ENCODE measurements at places on chromosomes 2 and 18. TPM values are rescaled to one million over a fixed set of nuclear protein-coding genes. Genes with fewer than 3 reads are reported as not detected.

- H3K4me1 ChIP-seq, result peaks cover 4% of the 10 kb centered on the region
- H3K27me3 ChIP-seq, result no peaks in the 10 kb centered on the region
- no peak for DNase-seq
- no peaks in the 10 kb centered on the region for H3K36me3 ChIP-seq
- no peak overlapping the region for H3K27ac ChIP-seq
Observed at GRCh38 chr2:8441986-8442385, 239.9 kb upstream of the ID2 start.

SOX11 gene
- not detected for total RNA-seq

COBLL1 gene
- total RNA-seq, result 114 TPM

RNF152 gene
- 115 TPM for total RNA-seq

VRK2 gene
- total RNA-seq, result 10.5 TPM

DNA sequence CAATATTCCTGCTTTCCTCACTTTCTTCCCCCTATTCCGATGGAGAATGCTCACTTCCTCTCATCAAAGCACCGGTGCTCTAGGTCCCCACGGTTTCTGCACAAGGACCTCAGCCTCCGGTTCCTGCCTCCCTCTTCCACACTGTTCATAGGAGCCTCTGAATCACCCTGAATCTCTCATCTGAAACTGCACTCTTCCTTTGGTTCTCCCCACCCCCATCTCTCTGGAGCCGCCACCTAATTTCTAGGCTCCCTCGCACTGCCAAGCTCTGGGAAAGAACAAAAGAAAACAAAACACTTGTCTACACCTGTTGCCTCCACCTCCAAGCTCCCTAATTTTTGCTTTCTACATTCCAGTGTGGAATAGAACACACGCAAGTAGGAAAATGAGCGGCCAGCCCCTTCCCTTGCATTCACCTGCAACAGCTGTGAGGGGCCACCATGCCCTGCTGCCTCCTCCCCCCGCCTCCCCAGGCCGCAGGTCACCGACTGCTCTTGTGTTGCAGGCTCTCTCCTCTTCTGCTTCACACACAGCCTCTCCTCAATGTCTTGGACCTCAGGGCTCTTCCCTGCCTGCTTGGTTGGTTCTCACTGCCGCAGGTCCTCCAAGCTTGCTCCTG, 9.6 kb downstream of the FBXO15 start:
- no peak overlapping the region for H3K27ac ChIP-seq
- no peaks in the 10 kb centered on the region for H3K36me3 ChIP-seq
- DNase-seq, result no peak
- no peak overlapping the region for H3K4me3 ChIP-seq
- H3K27me3 ChIP-seq, result no peaks in the 10 kb centered on the region

CCDC85A gene
- total RNA-seq, result 0.05 TPM

DNA sequence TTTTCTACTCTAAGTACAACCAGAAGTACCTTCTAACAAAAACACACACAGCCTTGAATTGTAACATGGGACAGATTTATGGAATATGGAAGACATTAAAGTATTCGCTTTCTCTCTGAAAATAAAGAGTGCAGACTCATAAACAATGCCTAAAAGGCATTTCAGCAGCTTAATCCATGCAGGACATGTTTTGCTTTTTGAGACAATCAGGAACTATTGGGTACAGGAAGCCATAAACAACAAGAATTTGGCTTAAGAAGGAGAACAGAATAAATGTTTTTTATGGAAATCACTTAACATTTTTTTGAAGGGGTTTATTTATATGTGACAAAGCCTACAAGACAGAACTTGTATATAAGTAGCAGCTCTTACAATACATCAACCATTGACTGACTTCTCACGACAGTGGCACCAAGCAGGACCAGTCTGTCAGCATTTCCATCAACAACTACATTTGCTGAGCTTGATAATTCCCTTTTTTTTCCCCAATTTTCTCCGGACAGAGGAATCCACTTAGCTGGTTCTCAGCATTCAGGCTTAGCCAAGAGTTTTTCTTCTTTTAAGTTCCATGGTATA, 140.1 kb downstream of the EXOC6B start:
- H3K36me3 ChIP-seq, result no peaks in the 10 kb centered on the region
- no peak overlapping the region for H3K4me3 ChIP-seq
- no peak overlapping the region for H3K27ac ChIP-seq
- H3K27me3 ChIP-seq, result no peaks in the 10 kb centered on the region
- no peaks in the 10 kb centered on the region for H3K4me1 ChIP-seq
- DNase-seq, result no peak

GRCh38 chr2:47250586-47251403, 95.7 kb upstream of the STPG4 start:
- no peaks in the 10 kb centered on the region for H3K4me1 ChIP-seq
- H3K27ac ChIP-seq, result no peak overlapping the region
- no peak for DNase-seq
- H3K36me3 ChIP-seq, result no peaks in the 10 kb centered on the region

DNA sequence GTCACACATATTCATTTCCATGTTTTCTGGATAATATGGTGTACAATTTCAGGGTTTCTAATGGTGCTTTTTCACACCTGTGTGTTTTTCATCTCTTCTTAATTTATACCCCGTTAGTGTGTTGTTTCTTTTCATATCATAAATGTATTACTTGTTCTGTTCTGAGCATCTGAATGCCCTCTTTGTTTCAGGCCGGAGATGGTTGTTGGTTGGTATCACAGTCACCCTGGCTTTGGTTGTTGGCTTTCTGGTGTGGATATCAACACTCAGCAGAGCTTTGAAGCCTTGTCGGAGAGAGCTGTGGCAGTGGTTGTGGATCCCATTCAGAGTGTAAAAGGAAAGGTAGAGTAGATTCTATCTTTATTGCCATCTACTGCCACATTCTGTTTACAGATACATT, 45.1 kb upstream of the TBR1 start:
- no peak overlapping the region for H3K4me3 ChIP-seq
- no peak overlapping the region for H3K27ac ChIP-seq
- H3K27me3 ChIP-seq, result no peaks in the 10 kb centered on the region

SERPINB3 gene
- not detected for total RNA-seq

DNA sequence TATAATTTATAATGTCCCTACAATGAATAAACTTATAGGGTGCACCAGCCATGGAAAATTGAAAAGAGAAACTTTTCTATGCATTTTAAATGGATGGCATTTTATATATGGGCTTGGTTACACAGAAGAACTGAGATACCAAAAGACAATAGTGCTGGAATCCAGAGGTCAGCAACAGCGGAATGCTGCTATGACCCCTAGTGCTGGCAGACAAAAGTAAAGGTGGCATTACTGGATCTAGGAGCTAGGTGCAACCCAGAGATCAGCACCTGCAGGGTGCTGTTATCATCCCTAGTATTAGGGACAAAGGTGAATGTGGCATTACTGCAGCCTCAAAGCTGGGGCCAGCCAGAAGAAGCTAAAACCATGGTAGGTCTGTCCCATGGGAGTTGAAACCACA, 392.7 kb upstream of the ST6GAL2 start:
- no peaks in the 10 kb centered on the region for H3K36me3 ChIP-seq
- no peak overlapping the region for H3K4me3 ChIP-seq
- H3K27me3 ChIP-seq, result peaks cover 2% of the 10 kb centered on the region
- no peak for DNase-seq
- no peak overlapping the region for H3K27ac ChIP-seq

DNA sequence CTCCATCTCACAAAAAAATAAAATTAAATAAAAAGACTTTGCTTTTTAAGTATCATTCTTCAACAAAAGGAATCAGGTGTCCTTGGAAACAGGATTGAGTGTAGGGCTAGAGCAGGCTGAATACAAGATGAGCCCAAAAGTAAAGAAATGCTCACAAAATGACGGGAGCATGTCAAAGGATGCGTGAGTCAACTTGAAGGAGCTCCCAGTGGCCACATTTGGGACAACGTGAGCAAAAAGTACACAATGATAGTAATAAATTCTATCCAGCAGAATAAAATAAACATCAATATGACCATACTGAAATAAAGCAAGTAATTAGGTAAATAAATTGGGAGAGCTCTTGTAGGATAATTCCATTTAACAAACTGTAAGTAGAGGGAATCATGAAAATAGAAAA, 220.7 kb downstream of the PHLPP1 start:
- no peaks in the 10 kb centered on the region for H3K36me3 ChIP-seq
- DNase-seq, result no peak
- H3K27ac ChIP-seq, result no peak overlapping the region
- H3K4me1 ChIP-seq, result no peaks in the 10 kb centered on the region
- H3K4me3 ChIP-seq, result no peak overlapping the region

DNA sequence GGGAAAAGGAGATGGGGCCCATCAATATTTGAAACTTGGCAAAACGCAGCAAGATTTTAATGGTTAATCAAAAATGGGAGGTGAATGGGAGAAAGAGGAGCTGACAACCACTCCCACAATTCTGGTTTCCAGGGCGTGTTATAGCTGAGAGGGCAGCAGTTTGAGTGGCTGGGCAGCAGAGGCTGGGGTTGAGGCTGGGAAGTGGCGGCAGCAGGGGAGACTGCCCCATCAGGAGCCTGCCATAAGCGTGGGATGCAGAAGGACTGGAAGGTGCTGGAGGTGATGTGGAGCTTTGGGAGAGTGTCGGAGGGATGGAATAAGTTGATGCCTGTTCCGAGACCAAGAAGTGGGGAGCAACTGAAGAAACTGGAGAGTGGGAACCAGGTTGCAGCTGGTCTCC, 48.9 kb upstream of the SH3RF3 start:
- H3K4me3 ChIP-seq, result no peak overlapping the region
- no peaks in the 10 kb centered on the region for H3K36me3 ChIP-seq
- H3K27me3 ChIP-seq, result no peaks in the 10 kb centered on the region
- no peaks in the 10 kb centered on the region for H3K4me1 ChIP-seq
- DNase-seq, result no peak

DNA sequence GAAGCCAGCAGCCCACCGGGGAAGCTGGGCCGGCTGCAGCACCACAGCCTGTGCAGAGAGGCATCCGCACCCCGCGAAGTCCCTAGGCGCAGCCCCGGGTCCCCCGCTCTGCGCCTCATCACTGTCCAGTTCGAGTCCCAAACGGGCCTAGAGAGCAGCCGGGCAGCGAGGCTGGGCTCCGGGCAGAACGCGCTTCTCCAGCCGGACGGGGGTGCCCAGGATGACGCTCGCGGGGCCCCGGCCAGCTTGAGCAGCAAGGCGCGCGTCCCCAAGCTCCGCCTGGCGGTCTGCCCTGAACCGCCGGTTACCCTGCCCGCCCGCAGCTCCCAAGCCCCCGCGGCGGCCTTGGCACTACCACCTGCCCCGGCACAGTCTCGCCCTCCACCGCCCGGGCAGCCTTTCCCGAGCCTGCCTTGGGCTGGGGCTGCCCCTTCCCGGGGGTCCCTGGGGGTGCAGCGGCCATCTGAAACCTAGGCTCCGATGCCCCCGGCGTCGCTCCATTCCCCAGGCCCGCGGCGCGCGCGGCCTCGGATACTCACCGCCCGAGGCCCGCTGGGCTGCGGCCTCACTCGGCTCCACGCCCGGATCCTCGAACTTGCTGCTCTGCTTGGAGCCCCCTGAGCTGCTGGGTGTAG, 591 bp downstream of the SLC16A14 start:
- peak overlapping the region; percentile 71 for H3K27ac ChIP-seq
- H3K4me3 ChIP-seq, result peak overlapping the region; percentile 78
- H3K4me1 ChIP-seq, result peaks cover 45% of the 10 kb centered on the region

NGEF gene
- 10.6 TPM for total RNA-seq

GRCh38 chr2:18065249-18065648, 186.8 kb downstream of the KCNS3 start:
- no peaks in the 10 kb centered on the region for H3K36me3 ChIP-seq
- H3K4me3 ChIP-seq, result no peak overlapping the region
- H3K27ac ChIP-seq, result no peak overlapping the region
- no peak for DNase-seq

DNA sequence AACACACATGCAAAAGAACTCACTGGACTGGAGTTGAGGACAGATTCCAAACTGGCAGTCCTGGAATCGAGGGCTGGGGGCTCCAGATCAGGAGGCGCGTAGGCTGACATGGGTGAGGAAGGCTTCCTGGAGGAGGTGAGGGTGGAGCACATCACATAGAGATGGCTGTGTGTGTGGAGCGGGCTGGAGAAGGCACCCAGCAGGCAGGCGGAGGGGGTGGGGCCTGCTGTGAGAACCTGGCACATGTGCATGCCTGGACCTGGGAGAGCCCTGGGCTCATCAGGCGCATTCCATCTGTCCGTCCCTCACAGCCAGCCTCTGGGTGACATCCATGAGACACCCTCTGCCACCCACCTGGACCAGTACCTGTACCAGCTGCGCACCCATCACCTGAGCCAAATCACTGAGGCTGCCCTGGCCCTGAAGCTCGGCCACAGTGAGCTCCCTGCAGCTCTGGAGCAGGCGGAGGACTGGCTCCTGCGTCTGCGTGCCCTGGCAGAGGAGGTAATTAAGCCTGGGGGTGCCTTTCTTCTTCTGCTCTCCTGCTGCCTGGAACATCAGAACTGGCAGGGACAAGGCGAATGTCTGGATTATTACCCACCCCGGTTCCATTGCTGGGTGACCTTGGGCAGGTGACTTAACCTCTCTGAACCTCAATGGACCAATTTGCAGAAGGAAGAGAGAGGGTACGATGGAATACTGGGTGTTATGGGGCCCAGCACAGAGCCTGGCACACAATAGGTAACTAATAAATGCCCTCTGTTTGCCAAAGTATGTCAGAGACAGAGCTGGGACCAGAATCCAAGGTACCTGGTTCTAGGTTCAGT, 108.3 kb downstream of the DYSF start:
- H3K27ac ChIP-seq, result no peak overlapping the region
- no peaks in the 10 kb centered on the region for H3K27me3 ChIP-seq
- H3K4me1 ChIP-seq, result no peaks in the 10 kb centered on the region
- DNase-seq, result no peak
- peaks cover 9% of the 10 kb centered on the region for H3K36me3 ChIP-seq
- H3K4me3 ChIP-seq, result no peak overlapping the region

DNA sequence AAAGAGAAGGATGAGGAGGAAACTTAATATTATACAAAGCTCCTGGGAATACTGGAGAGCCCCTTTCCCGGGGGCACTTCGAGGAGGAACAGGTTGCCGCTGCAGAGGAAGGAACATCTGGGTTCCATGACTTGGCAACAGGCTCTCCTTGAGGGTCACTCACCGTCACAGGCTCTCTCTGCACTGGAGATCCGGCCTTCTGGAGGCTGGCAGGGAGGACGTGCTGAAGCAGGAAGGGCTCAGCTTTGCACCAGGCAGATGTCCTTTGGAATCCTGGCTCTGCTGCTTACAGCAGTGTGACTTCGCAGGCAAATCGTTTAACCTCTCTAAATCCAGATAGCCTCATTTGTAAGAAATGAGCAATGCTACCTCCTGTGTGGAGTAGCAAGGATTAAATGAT, 2.9 kb upstream of the DPYSL5 start:
- H3K4me1 ChIP-seq, result peaks cover 19% of the 10 kb centered on the region
- no peak overlapping the region for H3K27ac ChIP-seq
- peaks cover 25% of the 10 kb centered on the region for H3K27me3 ChIP-seq
- DNase-seq, result no peak
- no peaks in the 10 kb centered on the region for H3K36me3 ChIP-seq

DNA sequence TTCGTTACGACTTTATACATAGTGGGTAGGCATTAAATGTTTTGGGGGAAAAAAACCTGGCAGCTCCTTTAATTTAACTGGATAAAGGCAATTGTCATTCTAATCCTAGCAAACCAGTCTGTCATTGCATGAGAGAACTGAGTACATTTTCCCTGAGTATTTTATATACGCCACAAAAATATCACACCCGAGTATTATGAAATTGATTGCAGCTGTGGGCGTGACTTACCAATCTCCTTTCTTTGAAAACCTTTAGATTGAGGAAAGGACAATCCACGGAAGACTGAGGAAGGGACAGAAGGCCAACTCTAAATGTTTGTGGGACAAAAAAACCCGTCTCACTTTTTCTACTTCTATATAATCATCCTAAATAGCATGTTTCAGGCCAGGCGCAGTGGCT, 9.0 kb downstream of the TM4SF20 start:
- DNase-seq, result no peak
- no peaks in the 10 kb centered on the region for H3K27me3 ChIP-seq
- H3K4me3 ChIP-seq, result no peak overlapping the region
- no peaks in the 10 kb centered on the region for H3K36me3 ChIP-seq

GRCh38 chr2:235660484-235661082, 166.7 kb downstream of the AGAP1 start:
- no peak for DNase-seq
- no peak overlapping the region for H3K27ac ChIP-seq
- H3K4me1 ChIP-seq, result peaks cover under 1% of the 10 kb centered on the region
- H3K36me3 ChIP-seq, result no peaks in the 10 kb centered on the region
